ENCODE measurements at places on chromosomes 13 and 19.

- no peak for DNase-seq
Measured at GRCh38 chr13:106415971-106416370, 119.5 kb downstream of the EFNB2 start.

- peak; percentile 13 for DNase-seq
Measured at GRCh38 chr19:27738569-27739193, 1474.3 kb downstream of the UQCRFS1 start.

- DNase-seq, result no peak
Measured at GRCh38 chr19:58401840-58402421, 6.5 kb downstream of the RNF225 start.

DNA sequence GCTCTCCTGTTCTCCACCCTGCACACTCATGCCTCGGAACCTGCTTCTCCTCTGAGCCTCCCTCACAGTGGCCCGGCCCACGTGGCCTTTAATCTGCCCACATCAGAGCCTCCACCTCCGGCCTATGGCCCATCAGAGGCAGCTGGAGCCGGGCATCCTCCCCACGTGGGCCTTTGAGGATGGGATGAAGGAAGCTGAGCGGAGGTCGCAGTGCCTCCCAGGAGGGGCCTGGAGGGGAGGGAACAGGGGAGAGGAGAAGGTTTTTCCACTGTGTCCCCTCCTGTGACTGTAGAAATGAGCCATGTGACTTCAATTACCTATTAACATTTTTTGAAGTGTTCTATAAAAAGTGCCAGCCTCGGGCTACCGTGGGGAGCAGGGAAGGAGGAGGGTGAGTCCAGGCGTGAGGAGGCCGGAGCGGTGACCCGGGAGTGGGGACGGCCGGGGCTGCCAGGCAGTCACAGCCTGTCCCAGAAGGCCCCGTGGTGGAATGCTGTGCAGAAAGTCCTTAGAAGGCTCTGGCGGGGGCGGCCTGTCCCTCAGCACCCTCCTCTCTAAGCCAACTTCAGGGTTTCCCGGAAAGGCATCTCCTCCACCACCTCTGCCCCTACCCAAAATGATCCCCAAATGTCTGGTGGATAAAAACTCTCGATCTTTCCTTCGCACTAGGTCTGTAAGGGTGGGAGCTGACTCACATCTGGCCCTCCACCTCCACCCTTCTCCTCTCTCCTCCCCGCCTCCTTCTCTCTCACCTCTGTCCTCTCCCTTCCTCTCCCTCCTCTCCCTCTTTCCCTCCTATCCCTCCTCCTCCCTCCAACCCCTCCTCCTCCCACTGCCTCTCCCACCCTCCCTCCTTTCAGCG, 24.8 kb upstream of the SLC1A5 start:
- no peak for DNase-seq

DNA sequence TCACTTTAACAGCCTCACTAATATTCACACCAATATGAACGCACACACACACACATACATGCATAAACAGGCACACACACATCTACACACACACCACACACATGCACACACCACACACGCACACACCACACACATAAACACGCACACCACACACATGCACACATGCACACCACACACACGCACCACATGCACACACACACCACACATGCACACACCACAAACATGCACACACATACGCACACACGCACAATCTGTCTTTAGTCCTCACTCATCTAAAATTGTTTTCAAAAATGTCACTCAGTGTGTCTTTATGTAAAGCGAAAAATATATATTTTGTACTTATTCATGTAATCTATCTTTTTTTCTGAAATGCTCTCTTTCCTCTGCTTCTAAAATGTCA, 158.1 kb upstream of the SGCG start:
- DNase-seq, result no peak

DNA sequence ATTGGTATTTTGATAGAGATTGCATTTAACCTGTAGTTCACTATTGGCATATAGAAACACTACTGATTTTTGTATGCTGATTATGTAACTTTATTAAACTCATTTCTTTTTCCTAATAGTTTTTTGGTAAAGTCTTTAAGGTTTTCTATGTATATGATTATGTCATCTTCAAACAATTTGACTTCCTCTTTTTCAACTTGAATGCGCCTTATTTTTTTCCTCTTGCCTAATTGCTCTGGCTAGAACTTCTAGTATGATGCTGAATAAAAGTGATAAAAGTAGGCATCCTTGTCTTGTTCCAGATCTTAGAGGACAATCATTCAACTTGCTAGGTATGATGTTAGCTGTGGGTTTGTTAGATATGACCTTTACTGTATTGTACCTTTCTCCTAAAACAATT, 1034.9 kb downstream of the PCDH9 start:
- no peak for DNase-seq

DNA sequence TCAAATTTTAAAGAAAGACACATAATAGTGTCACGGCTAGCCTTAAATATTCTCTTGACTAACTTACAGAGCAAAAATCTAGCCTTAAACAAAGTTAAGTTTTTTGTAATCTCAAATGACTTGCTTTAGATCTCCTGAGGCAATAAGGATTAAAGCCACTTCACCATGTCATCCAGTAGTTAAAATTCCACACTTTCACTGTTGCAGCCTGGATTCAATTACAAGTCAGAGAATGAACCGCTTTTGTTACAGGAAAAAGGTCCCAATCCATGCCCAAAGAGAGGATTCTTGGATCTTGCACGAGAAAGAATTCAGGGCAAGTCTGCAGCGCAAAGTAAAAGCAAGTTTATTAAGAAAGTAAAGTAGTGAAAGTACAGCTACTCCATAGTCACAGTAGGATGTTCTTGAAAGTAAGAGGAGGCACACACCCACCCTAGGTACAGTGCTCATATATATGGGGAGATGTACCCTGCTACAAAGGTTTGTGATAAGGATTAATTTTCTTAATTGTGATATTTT, 34.6 kb upstream of the CD177 start:
- no peak for DNase-seq

GRCh38 chr13:112670864-112671263, 19.0 kb upstream of the ATP11A start:
- DNase-seq, result no peak

- no peak for DNase-seq
Measured at GRCh38 chr13:102643656-102644055, 46.9 kb downstream of the TPP2 start.

DNA sequence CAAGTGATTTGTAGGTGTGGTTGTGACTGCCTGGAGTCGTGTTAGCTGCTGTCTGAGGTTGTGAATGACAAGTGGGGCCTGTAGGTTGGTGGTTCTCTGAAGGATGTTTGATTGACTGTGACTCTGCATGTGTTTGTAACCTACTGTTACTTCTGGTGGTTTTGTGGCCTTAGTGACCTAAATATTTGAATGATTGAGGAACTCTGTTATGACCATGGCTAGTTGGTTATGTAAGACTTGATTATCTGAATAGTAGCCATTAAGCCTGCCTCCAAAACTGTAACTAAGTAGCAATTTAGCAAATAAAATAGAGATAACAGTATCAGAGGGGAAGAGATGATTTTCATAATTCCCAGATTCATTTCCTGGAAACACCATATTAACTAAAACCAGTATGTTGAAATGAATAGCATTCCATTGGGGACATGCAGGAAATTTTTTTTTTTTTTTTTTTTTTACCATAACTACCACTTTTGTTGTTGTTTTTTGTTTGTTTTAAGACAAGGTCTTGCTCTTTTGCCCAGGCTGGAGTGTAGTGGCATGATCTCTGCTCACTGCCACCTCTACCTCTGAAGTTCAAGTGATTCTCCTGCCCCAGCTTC, 865 bp downstream of the ZNF382 start:
- no peak for DNase-seq

- no peak for DNase-seq
Measured at GRCh38 chr19:4633140-4633967, 6.0 kb upstream of the TNFAIP8L1 start.

GRCh38 chr13:28411831-28412353, 83.0 kb downstream of the FLT1 start:
- no peak for DNase-seq

DNA sequence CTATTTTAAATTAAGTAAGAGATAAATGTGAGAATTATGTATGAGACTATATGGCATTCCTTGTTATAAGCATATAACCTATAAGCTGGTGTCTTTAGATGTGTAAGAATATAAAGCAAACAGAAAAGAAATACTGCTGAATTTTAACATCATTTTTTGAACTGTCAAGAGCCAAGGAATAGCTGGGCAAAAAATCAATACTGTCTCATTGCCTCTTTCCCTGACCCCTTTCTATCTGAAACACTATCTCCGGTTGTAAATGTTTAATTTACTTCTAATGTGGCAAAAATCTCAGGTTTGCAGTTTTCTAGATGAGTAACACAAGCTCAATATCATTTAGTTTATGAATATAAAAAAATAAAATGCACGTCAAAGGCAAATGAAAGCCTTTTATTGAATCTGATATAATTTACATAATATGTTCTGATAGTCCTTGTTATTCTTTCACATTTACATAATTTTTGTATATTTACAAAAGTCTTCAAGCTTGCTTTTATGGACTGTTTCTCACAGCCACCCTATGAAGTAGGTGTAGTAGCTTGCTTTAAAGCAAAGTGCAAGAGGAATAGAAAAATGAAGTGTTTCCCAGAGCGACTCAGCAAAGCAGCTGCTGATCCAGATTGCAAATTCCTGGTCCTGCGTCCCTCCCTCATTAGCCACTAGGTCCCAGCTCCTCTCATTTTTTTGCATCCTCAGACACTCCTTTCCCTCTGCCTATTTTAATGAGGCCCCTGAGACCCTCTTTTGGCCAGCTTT, 188.2 kb upstream of the RFC3 start:
- no peak for DNase-seq

GRCh38 chr13:87368639-87369038, 302.5 kb upstream of the SLITRK5 start:
- DNase-seq, result no peak

DNA sequence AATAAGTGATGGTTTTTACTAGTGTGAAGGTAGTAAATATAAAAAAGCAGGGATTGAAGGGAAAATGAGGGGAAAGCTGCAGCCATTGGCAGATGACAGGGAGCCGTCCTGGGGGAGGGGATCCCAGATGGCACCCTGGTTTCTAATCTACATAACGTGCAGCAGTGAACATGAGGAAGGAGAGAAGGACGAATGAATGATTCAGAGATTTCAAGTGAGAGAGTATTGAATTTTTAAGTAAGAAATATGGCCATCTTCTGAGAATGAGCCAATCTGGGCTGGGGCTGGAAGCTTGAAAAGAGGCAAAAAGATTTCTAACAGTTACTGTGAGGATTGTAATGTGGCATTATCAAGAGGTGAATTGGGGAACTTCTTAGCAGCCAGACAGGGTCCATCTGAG, 414.2 kb downstream of the MYO16 start:
- no peak for DNase-seq

- DNase-seq, result no peak
Measured at GRCh38 chr13:41502673-41503072, 45.3 kb downstream of the RGCC start.

- no peak for DNase-seq
Measured at GRCh38 chr13:64293923-64294322, 2878.3 kb upstream of the PCDH20 start.

- DNase-seq, result no peak
Measured at GRCh38 chr13:57604442-57604841, 27.1 kb upstream of the PCDH17 start.

DNA sequence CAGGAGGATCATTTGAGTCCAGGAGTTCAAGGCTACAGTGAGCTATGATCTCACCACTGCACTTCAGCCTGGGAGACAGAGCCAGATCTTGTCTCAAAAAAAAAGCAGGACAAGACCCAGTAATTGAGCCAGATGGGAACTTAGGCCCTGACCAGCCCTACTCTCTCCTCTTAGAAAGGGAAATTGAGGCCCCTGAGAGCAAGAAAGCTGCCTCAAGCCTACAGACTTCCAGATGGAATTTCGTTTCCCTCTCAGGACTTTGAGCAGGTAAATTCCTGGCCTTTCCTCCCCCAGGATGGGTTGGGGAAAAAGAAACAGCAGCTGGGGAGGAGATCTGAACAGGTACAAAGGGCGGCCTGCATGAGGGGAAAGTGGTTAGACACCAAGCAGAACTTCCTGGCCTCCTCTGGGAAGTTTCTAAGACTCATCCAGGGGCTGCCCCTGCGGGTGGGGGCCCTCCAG, 3.6 kb upstream of the BCL3 start:
- DNase-seq, result no peak

GRCh38 chr19:19642506-19643157, 825 bp downstream of the GMIP start:
- DNase-seq, result no peak

DNA sequence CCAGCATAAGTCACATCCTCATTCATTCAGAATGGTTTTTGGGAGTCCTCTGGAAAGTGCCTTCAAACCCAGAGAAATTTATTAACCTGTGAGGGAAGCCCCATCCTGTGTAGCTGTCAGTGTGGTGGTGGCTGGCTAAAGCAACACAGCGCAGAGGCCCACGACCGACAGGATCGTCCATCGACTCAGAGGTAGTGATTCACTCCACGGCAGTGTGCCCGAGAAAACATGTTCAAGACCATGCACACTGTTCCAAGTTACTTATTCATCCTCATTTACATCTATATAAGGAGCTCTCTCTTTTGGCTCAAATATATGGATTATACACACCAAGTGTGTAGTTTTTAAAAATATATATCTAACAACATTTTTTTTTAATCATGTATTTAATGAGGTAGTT, 96.3 kb upstream of the SLC15A1 start:
- no peak for DNase-seq

GRCh38 chr19:11383706-11384048, 437 bp downstream of the EPOR start:
- no peak for DNase-seq

DNA sequence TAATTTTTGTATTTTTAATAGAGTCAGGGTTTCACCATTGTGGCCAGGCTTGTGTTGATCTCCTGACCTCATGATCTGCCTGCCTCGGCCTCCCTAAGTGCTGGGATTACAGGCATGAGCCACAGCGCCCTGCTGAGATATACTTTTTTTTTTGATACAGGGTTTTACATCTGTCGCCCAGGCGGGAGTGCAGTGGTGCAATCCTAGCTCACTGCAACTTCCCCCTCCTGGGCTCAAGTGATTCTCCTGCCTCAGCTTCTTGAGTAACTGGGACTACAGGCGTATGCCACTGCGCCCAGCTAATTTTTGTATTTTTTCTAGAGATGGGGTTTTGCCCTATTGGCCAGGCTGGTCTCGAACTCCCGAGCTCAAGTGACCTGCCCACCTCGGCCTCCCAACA, 2.0 kb downstream of the COLGALT1 start:
- no peak for DNase-seq

- no peak for DNase-seq
Measured at GRCh38 chr19:1411255-1412191, 4.1 kb downstream of the DAZAP1 start.

- DNase-seq, result no peak
Measured at GRCh38 chr19:4559569-4559968, at the start of gene SEMA6B. Gene SEMA6B, minus strand, starts transcription at chr19:4559684. Its CDS starts 1,227 bp downstream, at chr19:4558457.

- DNase-seq, result peak; percentile 80
Measured at GRCh38 chr19:4851551-4852290, 15.7 kb downstream of the PLIN3 start.

- DNase-seq, result no peak
Measured at GRCh38 chr13:48729856-48730255, 76.1 kb downstream of the CYSLTR2 start.

DNA sequence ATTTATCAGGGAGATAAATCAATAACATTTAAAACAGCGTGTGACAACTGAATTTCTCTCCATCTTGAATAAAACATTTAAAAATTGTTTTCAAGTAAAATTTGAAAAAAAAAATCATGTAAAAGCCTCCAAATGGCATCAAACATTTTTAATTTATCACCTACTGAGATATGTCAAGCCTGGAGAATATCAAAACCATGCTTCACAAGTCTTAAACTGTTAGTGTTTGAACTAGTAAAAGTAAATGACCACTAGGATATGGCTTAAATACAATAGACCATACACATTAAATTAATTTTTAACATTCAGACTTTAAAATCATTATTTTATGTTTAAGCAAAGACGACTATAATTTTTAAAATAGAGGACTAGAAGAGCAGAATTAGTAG, 281.9 kb downstream of the DCLK1 start:
- DNase-seq, result no peak

Measured in type B pancreatic cell (in vitro differentiated cells).